ENCODE measurements at places on chromosomes 6 and 20.

- DNase-seq: no peak
These were observed 27.8 kb downstream of the RGS17 start for GRCh38 chr6:153103319-153103655.

DNA sequence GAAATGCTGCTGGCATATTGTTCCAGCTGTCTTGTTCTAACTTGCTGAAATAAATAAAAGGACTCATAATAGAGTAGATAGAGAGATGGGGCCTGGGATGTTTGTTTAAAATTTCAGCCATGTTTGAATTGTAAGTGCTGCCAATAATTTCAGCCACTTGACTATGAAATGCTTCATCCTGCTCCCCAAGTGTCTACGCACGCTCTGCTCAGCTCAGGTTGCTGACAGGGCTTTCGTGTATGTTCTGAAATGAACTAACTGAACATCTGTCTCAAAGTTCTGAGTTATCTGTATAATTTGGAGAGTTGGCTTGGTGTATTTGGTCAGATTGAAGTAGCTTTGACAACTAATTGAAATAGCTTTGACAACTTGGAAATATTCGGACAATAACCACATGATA, 387.8 kb downstream of the BMP2 start:
- DNase-seq: no peak

DNA sequence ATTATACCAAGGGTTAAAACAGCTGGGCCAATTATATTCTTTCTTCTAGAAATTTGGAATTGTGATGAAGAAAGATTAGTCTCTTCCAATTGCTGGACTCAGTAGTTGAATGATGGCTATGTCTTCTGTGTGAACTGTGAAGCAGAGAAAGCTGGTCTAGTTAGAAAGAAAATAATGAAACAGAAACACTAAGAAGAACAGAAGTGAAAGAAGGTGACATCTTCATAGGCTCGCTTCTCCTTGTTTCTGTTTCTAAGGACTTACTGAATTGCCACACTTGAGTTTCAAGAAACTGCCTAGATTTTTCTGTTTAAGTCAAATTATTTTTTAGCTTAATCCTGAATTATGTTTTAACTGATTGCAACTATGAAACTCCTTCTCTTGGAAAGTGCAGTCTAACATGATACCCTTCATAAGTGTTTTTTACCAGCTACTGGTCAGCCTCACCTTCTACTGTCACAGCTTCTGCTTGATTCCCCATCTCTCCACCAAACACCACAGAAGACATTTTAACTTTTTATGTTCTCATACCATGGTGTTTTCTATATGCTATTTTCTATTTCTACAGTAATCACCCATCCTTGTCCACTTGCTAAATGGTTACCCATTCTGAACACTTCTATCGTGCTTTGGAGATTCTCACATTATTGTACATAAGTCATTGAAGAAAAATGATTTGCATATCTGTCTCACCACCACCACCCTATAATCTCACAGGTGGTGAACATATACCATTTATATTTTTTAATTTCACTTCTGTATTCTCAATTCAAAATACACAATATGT, 268.8 kb downstream of the GRIK2 start:
- DNase-seq: no peak

DNA sequence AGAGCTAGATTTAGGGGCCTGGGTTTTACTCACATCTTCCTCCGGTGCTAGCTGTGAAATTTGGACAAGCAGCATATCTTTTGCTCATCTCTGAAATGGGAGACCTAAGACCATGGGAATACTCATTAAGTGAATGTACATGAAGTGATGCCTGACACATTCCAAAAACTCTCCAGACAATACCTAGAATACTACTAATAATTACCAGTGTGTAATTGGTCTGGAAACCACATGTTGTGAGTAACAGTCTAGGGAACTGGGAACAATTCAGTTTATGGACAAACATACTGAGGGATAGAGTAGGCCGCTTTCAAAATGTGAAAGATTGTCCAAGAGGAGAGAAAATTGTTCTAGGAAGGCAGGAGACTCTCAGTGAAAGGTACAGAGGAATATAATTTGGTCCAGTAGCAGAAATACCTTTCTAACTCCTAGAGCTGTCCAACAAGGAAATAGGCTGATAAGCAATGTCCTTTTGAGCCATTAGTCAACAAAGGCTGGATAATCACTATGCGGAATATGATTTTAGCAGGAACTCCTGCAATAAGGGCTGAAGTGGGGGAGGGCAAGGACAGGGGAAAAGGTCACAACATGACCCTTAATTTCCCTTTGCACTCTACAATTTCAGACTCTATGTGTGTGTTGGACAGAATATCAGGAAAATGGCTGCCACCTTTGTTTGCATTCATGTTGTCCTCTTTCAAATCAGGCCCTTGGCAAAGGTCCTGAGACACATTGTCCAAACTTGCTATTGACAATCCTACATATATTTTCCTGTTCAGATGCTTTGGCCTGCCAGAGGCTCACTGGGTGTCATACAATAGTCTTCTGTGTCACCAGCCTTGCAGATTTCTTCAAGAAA, 315.4 kb downstream of the PLCB1 start:
- DNase-seq: no peak

DNA sequence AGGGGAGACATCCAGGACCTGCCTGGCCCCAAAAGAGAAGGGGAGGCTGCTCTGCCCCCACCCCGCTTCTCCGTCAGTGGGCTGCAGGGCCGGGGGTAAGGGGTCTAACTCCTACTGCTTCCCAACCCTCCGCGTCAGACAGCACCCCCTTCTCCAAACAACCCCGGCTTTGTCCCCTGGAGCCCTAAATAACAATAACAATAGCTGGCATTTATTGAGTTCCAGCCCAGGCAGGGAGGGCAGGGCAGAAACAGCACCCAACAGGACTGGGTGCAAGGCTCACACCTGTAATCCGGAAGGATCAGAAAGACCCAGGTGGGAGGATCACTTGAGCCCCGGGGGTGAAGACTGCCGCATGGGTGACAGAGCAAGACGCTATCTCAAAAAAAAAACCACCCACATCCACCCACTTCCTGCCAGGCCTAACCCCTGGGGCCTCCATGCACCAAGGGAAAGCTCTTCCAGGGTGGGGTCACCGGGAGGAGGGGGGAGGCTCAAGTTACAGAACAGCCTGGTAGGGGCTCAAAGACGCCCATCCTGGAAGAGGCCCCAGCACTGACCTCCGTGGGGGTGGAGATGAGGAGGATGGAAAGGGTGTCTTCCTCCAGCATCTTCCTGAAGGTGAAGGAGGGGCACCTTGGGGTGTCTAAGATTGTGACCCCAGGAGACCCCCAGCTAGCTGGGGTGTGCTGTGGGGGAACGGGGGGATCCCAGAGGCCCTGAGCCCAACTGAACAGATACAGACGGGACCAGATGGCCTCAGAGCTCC, 1.3 kb upstream of the FNDC11 start:
- peak; percentile 54 for DNase-seq

DNA sequence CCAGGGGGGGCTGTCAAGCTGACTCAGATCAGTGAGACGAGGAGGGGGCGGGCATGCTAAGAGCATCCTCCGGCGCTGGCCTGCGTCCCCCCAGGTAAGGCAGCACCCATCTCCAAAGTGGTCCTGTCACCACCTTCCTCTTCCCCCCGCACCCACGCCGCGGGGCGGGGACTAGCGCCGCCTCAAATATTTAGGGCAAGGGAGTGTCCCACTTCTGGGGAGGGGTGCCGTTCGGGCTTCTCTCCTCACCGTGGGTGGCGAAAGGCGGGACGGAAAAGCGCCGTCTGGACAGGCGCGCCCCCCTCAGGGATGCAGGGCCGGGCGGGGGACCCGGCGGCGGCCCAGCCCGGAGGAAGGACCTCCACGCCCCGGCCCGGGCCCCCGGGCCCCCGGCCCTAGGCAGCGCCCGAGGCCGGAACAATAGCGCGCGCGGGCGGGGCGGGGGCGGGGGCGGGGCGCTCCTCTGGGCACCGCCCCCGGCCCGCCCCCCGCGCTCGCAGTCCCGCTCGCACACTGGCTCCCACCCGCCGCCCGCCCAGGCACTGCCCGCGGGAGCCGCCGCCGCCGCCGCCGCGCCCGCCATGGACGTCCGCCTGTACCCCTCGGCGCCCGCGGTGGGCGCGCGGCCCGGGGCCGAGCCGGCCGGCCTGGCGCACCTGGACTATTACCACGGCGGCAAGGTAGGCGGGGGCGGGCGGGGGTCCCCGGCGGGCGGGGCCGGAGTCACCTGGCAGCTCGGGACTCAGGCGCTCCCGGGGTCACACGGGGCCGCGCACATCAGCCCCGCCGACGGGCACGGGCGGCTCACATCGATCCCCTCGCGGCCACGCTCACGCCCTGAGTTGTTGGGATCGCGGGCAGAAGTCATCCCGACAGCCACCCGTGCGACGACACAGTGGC, at the start of gene TOX2:
Gene TOX2, plus strand, starts transcription at position 542 of the 900 bp plus-strand sequence. Its CDS starts 40 bp downstream, at position 582.
- peak; percentile 13 for DNase-seq

DNA sequence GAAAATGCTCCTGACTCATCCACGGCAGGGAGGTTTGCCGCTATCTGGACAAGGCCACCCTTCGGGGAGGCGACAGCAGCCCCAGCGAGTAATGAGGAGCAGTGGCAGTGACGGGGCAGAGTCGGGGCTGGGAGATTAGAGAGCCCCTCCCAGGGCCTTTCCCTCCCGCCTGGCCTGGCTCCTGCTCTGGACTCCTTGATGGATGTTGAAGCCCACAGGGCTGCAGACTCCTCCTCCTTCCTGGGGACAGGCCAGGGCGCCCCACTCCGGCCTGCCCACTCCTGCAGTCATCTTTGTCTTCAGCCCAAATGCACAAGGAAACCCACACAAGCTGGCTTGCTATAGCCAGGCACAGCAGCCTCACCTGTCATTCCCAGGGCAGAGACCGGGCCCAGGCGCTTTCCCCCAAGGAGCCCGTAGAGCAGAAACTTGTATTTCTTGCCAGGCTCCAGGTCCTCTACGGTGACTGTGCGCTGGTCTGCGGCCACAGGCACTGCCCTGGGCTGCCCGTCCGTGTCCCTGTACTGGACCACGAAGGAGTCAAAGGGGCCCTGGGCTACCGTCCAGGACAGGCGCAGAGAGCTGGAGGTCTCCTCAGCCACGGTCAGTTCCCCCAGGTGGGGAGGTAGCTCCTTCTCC, 7.7 kb downstream of the CYP21A2 start:
- no peak for DNase-seq

DNA sequence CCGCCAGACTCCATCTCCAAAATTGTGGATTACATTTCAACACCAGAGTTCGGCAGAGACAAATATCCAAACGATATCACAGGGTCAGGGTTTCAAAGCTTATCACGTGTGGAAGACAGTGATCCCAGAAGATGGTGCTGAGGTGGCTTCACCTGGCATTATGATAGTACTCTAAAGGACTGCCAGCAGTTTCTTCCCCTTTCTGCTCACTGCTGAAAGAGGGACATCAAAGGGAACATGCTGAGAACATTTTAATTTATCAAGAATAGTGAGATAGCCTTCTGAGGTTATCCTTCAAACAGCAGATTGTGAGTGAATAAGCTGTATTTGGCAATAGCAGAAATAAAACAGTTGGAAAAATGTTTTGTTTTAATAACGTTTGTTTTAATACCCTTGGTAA, 79.7 kb downstream of the FIG4 start:
- DNase-seq: no peak

GRCh38 chr6:12096342-12096741, 84.2 kb downstream of the HIVEP1 start:
- DNase-seq: no peak

DNA sequence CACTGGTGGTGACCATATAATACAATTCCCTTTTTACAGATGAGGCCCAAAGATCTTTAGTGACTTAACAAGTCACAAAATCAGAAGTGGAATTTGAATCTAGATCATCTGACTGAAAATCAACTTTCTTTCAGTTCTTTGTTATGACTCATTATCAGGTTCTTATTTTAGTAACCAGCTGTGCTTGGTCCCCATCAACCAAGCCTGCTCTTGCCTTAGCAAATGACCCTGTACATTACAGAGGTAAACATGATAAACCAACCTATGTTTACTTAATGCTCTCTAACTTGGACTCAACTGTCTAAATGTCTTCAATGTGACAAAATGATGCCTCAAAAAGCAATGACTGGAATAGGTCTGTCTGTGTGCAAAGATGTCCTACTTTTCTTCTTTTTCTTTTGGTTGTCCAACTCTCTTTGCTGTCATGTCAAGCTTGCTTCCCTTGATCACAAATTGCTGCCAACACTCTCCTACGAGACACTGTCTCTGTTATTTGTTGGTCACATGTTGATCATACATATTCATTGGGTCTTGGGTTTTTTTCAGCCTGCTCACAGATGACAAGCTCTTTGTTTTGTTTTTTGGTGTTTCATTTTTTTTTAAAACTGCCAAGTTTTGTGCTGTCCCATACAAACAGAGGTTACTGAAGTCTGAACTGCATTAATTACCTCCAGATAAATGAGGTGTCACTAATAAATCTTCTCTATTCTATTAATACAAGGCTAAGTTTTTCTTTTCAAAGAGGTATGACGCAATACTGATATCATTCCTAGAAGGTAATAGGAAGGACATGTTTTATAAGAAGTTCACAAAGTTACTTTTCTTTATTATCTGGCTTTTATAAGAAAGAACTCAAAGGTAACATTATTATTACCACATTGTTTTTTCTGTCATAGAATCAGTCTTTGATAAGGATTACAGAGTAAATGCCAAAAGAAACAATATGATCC, 62.2 kb upstream of the PLN start:
- no peak for DNase-seq

DNA sequence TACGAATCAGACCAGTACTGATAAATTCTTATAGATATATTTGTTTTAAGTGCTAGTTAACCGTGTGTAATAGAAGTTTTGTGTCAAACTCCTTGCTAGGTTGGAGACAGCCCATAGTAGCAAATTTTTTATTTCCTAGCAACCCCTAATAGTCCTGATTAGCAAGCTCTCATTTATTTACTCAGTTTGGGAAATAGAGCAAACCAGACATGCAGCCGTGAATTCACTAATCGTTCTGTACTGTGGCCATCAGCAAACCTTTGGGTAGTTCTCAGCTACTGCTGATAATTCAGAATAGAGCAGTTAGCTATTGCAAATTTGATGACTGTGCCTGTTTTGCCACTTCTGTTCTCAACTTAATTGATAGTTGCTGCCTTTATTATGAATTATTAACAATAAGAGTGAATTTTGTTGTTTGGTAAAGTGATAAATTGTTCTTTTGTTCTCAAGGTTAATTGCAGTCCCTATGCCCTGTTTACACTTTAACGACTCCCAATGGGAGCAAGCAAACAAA, 215.8 kb downstream of the GRM1 start:
- no peak for DNase-seq

DNA sequence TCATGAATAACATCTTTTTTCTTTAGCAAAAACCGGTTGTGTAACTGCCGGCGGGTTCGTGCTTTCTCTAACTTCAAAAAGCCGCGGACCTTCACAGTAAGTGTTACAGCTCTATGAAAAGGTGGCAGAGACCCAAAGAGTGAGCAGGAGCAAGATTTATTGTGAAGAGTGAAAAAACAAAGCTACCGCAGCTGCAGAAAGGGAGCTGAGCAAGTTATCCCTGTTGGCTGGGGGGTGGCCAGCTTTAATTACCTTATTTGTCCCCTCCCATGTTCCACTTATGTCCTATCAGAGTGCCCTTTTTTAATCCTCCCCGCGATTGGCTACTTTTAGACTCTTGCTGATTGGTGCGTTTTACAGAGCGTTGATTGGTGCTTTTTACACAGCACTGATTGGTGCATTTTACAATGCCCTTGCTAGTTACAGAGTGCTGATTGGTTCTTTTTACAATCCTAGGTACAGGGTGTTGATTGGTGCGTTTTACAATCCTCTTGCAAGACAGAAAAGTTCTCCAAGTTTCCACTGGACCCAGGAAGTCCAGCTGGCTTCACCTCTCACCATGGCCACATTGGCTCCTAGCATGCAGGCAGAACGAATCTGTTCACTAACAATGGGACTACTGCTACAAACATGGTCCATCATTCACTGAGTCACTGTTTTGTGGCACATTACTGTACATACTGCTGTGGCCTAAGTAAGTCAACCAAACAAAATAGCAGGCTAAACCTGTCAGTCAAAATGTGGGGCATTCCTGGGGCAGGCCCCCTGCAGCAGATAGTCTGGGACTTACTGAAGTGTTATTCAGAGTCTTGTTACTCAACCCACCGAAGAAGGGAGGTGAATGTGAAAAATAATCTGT, 52.8 kb downstream of the MYLIP start:
- DNase-seq: no peak

Measured in effector memory CD4-positive, alpha-beta T cell (primary cell).